ENCODE measurements at places on chromosomes 5 and 9.
A peak's percentile ranks its signal among the peaks of the same experiment; 100 is the strongest.

DNA sequence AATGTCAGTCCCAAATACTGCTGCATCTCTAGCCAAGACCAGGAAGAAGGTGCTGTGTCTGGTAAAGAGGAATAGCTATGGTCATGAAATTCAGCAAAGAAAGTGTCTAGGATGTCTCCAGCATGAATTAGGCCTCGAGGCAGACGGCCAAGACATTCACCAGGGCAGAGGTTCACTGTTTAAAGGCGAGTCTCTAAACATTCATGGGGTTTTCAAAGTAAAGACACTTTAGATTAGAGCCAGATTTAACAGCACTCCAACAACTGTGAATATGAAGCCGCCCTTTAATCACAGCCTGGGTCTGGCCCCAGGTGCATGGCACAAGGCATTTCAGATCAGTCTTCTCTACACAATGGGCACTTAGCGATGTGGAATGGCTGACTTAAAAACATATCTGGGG is 95.0 kb downstream of the ANKH start:
- no peak for DNase-seq

- DNase-seq: no peak
Measured at GRCh38 chr5:53386341-53386740, 94.1 kb upstream of the FST start.

GRCh38 chr9:130017076-130017475 is 25.9 kb downstream of the FNBP1 start:
- DNase-seq: no peak

- DNase-seq: no peak
Measured at GRCh38 chr9:92467511-92467910, 14.8 kb downstream of the ASPN start.

GRCh38 chr9:3698076-3698475 is 172.3 kb upstream of the RFX3 start:
- DNase-seq: no peak

GRCh38 chr9:696332-697323 is 144.9 kb upstream of the DMRT1 start:
- no peak for DNase-seq

DNA sequence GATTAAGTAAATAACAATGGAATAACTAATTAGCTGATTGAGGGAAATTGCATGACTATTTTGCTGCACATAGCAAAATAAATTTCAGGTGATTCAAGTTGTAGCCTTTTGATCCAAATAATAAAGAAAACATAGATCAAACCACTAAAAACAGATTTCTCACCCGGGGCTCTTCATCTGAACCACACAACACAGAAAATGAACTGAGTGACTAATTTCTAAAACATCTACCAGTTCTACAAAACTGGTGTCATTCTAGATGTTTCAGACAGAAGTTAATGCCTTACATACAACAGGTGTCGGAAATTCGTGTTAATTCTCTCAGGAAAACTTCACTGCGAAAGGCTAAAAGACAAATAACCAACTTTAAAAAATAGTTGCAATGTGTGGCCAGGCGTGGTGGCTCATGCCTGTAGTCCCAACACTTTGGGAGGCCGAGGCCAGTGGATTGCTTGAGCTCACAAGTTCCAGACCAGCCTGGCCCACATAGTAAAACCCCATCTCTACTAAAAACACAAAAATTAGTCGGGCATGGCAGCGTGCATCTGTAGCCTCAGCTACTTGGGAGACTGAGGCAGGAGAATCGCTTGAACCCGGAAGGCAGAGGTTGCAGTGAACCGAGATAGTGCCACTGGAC is 6.9 kb downstream of the PROP1 start:
- DNase-seq: no peak

DNA sequence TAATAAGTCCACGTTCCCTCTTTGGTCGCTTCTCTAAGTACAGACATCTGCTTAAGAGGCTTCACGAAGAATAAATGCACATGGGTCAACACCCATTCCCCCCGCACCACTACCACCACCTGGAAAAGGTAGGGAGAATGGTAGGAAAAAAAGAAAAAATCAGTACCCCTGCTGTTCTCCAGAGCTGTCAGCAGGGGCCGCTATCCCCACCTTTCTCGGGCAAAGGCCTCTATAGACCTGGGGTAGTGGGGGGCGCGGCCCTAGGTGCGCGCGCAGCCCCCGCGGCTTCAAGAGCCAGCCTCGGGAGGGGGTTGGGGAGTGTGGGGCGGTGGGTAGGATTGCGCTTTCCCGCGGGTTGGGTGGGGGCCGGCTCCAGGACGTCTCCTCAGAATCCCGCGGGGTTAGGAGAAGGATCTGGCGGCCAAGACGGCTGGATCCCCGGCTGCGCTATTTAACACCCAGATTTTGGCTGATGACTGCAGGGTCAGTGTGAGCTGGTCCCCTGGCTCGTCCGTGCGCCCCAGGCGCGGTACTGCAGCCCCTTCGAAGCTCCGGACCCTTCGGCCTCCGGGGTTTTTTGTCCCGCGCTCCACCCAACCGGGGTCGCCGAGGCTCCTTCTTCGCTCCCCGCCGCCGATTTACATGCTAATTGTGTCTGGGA is 1.6 kb upstream of the SEMA6A start:
- DNase-seq: peak; percentile 2

DNA sequence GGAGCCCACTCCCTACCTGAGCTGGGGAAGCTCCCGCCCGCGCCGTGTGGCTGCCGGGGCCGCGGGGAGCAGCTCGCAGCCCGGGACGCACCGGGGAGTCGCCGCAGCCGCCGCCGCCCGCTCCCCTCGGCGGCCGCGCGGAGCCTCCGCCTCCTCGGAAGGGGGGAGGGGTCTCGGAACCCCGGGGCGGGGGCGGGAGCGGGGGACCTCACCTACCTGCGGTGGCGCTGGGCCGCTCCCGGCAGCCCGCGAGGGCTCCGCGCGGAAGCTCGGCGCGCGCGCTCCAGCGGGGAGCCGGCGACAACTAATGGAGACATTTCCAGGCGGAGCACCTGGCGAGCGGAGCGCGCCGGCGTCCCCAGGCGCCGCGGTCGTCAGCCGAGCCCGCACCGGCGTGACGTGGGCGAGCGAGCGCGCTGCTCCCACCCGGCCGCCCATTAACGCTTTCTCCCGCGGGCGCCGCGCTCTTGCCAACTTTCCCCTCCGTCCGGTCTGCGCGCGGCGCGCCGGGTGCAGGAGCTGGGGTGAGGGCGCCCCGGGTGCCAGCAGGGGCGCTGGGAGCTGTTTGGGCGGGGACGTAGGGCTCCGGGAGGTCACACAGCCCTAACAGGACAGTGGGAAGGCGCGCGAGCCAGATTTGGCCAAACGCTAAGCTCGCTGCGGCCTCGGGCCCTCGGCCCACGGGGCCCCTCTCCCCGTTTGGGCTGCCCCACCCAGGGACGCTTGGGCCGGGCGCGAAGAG is 4.3 kb upstream of the IRX4 start:
- DNase-seq: no peak

DNA sequence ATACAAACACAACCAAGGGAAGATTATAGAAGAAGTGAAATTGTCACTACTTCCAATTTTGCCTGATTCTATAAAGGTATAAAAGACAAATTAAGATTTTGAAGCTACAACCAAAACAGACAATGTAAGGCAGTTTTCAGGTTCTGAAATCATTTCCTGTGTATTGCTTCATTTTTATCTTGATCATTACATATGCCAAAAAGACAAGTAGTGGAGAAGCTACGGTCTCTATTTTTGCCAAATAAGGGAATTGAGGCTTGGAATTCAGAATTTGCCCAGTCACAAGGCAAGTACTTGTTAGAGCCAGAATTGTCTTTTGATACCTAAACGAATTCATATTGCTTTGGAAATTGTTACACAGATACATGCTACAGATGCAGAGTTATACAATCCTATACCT is 20.6 kb downstream of the EDIL3 start:
- no peak for DNase-seq

GRCh38 chr9:106885451-106885850 is 22.5 kb downstream of the ZNF462 start:
- DNase-seq: no peak
